ENCODE measurements at places on chromosomes 1 and 21.

- DNase-seq: no peak
These were observed 59.3 kb upstream of the ABCG1 start for GRCh38 chr21:42159560-42160110.

DNA sequence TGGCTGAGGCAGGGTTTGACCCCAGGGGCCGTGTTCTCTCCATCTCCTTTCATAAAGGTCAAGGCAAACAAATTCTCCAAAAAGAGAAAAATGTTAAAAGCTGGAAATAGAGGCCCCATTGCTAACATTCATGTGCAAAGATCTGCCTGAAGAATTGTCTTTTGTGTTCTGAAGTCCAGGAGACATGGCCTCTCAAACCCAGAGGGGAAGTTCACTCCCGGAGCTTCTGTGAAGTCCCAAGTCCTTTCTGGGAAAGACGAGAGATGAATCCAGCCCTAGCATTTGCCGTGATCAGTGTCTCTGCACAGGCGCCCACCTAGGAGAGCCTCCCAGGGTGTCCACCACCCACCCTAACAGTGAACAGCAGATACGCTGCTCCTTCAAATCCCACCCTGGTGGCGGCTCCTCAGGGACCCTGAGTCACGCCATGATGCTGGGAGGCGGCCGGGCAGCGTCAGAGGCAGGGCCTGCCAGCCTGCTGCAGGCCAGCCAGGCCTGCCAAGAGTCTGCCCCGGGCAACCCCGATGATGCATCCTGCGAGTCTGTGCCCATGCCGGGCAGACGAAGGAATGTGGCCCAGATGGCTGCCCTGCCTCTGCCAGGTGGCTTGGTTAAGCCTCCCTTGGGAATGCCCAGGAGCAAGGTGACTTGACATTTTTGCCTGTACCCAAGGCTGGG is 5.2 kb upstream of the C2CD2 start:
- DNase-seq: no peak

DNA sequence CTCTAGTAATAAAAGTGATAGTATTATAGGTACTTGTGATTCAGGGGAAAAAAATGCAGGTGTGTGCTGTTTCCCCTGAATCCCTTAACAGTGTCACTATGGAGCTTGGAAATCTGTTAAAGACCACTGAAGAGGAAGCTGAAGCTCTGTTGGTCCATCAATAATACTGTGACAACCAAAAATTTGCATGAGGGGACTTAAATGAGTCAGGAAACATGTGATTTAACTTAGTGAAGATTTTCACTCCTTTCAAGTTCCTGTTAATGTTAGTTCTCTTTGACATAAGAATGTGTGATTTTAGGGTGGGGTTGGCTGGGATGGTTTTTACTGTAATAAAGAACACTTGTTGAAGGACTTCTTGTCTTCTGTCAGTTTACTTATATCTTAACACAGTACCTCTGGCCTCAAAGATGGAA is 32.0 kb downstream of the VANGL2 start:
- no peak for DNase-seq

- no peak for DNase-seq
These were observed 51.8 kb downstream of the ST6GALNAC5 start for GRCh38 chr1:76919085-76919484.

DNA sequence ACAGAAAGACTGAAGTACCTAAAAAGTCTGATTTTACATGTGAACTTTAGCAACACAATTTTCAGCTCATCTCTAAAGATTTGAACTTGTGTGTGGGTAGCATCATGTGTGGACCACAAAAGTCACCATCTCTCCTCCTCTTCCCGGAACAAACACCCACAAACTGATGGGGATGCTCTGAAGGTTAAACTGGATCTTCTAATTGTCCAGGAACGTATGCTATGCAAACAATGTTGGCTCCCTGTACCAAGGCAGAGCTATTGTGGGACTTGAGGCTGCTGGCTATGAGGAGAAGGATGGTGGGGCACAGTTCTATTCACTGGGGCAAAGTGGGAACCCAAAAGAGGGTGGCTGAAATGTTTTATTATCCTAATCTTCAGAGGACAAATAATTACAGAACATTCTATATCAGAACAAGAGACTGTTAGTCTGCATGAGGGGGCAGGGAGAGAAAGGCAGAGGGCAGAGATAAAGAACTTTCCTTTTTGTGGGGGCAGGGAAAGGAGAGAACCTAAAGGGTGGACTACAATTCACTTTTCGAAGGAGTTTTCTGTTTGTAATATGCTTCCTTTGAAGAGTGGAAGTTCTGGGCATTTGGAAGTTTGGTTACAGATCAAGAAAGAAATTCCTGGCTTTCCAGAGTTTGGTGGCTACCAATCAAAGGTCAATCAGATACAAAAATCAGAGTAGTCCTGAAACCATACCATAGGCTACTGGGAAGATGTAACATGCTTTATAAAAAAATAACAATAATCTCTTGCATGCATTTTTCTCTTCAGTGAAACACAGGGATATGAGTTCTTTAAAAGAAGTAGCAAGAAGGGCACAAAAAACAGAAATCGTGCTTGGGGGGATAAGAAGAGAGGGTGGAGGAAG is 62.9 kb downstream of the GADD45A start:
- DNase-seq: no peak
